ENCODE measurements at places on chromosomes 16 and 17.

DNA sequence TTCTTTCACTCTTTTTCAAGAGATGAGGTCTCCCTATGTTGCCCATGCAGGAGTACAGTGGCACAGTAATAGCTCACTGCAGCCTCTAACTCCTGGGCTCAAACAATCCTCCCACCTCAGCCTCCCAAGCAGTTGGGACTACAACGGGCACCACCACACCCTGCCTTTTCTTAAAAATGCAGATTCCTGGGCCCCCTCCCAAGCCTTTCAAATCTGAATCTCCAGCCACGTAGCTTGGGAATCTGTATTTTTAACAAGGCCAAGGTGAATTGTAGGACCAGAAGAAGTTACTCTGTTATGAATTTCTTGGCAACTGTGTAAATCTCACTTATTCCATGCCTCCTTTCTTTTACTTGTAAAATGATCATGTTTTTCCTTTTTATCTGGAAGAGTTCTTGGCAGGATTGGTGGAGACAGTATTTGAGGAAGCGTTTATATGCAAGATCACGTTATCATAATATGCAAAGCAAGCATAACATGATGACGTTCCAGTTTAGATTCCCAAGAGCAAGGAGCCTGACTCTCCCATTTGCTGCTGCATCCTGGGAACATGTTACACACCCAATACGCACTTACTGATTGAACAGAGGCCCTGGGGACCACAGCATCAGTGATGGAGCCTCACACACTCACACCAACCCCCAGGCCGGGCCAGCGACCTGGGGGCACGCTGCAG, 44.5 kb downstream of the LITAF start:
- no peak for DNase-seq

- DNase-seq, result no peak
These were observed 48.9 kb downstream of the GTF3C1 start for GRCh38 chr16:27500801-27501200.

- DNase-seq, result peak; percentile 45
These were observed 6.2 kb upstream of the ABCA8 start for GRCh38 chr17:68961214-68961882.

DNA sequence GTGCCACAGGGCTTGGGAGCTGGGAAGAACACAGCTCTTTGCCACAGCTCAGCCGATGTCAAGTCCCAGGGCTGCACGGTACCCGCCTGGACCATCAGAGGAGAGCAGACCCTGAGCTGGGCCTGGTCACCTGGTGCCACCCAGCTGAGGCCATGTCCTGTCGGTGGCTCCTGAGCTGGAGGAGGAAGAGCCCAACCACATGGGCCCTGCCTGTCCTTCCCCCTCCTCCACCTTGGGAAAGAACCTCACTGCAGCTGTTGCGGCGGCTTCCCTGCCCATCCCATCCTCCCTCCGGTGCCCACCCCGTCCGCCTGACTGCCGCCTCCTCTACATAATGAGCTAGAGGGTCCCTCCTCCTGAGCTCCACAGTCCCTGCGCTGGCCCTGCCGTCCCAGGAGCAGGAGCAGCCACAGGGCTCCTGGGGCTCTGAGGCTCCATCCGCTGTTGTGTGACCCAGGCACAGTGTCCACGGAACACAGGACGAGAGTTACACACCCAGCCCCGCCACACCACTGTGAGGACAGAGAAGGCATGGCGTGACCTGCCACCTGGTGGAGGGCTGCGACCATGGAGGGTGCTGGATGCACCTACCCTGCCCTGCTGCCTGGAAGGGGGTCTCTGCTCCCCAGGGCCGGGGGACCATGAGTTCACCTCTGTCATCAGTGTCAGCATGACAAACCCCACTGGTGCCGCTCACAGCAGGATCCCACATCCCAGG, 21.4 kb upstream of the CHMP6 start:
- peak; percentile 97 for DNase-seq

GRCh38 chr16:11379420-11379819, 34.2 kb downstream of the RMI2 start:
- DNase-seq, result peak; percentile 59

- no peak for DNase-seq
These were observed 248.9 kb upstream of the TNRC6C start for GRCh38 chr17:77709594-77709993.

- peak; percentile 83 for DNase-seq
These were observed 12.1 kb upstream of the CYB5B start for GRCh38 chr16:69412287-69412686.

- DNase-seq, result peak; percentile 65
These were observed 18.9 kb downstream of the ADAM11 start for GRCh38 chr17:44777394-44778348.

GRCh38 chr17:79407385-79407784, 203.5 kb downstream of the RBFOX3 start:
- DNase-seq, result no peak

DNA sequence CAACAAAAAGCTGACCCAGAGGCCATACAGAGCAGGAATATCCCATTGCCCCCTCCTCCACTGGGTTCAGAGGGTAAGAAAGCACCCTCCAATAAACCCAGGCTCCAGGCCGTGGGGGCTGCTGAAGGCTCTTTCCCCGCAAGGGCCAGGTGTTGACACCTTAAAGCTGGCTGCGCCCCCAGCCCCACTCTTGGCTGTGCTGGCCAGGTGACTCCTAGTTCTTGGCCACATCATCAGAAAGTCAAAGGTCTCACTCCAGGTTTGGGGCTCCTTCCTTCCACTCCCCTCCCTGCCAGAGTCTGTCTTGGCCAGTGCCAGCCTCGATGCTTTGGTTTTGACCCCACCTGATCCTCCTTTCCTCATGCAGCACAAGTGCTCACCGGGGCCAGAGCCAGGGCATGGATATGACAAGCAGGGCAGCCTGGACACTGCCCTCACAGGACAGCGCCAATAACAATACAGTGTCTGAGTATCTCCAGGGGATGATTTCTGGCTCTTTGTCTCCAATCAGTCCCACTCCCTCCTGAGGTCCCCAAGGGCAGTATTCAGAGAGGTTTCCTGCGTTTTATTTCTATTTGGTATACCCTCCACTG, 8.2 kb downstream of the SLC46A1 start:
- peak; percentile 67 for DNase-seq

DNA sequence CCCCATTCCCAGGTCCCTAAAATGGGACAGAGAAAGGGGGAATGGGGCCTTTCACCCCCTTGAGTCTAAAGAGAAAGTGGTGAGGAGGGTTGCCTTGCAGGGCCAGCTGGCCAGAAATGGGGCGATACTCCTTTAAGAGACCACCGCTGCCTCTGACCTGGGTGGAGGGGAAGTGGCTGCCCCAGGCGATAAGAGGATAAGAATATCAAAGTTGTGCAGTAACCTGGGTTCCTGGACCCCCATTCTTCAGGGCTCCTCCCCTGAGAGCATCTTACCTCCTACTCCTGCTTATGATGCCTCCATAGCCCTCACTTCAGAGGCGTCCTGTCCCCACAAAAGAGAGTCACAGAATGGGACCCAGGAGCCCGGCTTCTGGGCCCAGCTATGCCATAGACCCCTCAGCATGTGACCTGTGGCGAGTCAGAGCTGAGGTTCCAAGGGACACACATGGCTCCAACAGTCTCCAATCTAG, 5.2 kb upstream of the TSPOAP1 start:
- peak; percentile 63 for DNase-seq

GRCh38 chr17:27523712-27524111, 67.5 kb downstream of the KSR1 start:
- no peak for DNase-seq

DNA sequence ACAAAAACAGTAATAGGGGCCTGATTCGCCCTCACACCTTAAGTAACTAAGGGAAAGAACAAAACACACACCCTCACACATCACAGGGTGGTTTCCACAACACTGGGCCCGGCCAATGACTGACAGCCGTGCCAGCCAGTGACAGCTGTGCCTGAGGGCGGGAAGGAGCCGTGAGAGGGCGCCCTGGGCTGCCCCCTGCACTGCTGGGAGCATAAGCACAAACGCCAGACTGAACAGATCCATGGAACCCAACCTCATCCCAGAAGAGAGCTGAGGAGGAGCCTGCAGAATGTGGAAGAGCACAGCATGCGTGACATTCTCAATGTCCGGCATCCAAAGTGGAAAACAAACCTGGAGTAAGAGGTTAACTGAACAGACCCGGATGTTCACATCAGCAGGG, 16.0 kb downstream of the CSNK1D start:
- DNase-seq, result peak; percentile 87

DNA sequence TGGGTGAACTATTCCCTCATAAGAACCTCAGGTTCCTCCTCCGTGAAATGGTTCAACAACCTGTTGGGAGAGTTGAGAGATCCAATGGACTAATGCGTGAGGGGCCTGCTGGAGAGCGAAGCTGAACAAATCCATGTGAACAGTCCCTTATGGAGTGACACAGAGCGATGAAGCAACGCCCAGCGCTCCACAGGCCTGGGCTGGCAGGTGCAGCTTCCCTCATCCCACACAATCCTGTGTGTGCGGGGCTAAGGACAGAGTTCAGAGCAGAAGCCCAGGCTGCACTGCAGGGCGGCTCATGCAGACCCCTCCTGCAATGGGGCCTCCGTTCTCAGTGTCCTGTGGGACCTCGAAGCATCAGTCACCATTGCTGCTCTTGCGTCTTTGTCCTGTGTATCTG, 90.4 kb downstream of the KCNJ12 start:
- DNase-seq, result no peak

DNA sequence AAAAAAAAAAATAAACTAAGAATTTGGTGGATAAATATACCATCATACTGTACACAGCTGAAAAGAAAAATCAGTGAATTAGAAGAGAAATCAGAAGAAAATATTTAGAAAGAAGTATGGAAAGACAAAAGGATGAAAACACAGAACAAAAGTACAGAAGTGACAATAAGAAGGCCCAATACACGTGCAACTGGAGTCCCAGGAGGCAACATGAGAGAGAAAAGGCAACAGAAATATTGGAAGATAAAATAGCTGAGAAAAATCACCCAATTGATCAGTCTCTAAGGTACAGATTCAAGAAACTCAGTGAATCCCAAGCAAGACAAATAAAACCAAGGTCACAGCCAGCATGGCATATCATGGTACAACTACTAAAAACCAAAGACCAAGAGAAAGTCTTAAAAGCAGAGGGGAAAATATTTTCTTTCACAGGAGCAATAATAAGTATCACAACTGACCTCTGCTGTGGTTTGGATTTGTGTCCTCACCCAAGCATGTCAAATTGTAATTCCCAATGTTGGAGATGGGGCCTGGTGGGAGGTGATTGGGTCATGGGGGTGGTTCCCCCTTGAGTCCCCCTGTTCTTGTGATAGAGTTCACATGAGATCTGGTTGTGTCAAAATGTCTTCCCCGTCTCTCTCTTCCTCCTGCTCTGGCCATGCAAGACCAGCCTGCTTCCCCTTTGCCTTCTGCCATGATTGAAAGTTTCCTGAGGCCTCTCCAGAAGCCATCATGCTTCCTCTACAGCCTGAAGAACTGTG, 20.2 kb upstream of the ENGASE start:
- no peak for DNase-seq

GRCh38 chr17:63445571-63445953, 544 bp downstream of the CYB561 start:
- peak; percentile 92 for DNase-seq

DNA sequence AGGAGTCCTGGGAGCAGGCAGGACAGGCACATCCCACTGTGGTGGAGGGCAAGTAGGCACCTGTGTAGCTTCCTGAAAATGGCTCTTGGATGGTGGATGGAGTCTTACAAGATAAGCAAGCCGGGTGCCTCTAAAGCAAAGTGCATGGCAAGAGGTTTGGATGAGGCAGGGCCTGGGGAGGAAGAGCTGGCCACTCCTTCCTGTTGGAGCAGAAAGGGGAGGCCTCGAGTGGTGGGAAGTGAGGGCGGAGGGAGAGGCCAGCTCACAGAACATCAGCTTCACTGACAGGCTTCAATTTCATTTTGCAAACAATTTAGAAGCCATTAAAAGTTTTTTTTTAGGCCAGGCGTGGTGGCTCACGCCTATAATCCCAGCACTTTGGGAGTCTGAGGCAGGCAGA, 31.0 kb downstream of the CD300A start:
- no peak for DNase-seq

- DNase-seq, result no peak
These were observed 48.7 kb downstream of the RPGRIP1L start for GRCh38 chr16:53654946-53655345.

- DNase-seq, result no peak
These were observed 181.3 kb downstream of the CDH13 start for GRCh38 chr16:82808036-82808435.

DNA sequence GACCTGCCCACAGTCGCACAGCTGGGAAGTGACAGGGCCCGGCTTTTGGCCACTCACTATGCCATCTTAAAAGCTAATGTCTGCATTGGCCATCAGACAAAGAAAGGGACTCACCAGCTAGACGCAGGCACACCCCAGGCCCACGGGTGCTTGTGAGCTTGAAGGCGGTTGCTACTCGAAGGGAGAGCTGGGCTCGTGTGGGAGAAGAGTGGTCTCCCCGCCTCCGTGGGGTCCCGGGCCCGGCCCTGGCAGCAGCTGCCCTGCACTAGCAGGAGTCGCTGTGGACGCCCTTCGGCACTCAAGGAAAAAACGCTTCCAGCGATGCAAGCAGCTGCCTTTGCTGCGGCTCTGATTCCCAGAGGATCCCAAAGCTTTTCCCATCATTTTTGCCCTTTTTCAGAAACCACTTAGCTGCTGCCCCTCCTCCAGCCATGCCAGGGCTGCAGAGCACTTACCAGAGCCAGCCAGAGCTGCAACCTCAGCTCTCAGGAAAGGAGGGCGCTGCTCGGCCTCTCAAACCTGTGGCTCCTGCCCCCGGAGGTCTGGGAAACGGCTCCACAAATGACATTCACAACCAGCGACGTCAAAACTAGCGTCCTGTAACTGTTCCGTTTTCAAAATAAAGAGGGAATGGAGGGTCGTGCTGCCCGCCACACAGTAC, 12.3 kb downstream of the TRPV1 start:
- no peak for DNase-seq

DNA sequence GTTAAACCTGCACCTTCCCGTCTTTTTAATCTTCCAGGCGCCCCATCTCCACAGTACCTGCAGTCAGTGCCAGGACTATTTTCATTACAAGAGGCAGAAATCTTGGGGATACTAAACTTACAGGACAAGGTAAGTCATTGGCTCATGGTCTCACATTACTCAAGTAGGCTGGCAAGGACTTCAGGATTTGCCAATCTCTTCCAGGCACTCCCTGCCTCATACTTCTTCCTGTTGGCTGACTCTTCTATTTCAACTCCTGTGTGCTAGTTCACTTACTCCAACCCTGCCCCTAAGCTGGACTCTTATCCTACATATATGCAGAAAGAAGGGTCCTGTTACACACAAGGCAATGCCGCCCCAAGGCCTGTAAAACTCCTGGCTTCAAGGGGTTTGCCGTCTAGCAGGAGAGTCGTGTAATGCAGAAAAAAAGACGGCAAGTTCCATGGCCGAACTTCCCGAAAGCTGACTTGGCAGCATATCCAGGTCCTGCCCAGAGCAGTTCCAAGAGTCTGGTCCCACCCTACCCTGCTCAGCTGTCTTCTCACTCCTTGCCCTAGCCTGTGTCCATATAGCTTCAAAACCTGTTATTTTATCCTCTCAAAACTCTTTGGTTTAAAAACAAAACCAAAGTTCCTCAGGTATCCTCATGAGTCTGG, 14.8 kb downstream of the ERN1 start:
- no peak for DNase-seq
